ENCODE measurements at places on chromosomes 12 and 14.

DNA sequence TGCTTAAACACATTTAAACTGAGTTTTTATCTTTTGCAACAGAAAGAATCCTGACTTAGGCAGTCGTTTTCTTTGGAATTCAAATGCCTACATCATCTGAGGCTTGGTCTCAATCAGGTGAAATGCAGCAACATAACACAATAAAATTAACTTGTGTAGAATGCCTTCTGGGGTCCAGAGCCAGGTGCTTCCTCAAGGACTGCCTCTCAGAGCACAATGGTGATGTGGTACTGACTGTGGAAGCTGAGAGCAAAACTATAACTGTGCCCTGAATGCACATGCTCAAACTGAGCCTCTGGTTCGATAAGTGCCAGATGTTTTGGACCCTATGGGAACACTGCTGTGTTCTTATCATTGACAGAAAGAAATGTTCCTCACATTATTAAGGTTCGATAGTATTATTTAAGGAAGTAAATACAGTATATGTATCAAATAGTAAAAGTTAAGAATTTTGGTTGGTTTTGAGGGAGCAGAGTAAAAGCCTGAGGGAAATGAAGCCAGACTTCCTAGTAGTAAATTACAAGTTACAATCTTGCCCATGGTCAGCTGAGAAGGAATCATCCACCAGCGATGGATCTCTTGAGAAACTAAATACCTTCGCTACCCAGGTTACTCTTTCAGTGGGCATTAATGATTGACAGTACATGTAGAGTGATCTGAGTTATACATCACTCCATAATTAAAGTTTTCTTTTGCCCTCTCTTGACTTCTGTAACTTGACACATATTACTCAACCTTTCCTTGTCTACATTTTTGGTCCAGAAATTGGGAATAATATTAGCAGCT is 122.9 kb upstream of the ATP2B1 start:
- no peak for DNase-seq

GRCh38 chr12:71546322-71546861 is 106.8 kb downstream of the LGR5 start:
- DNase-seq = no peak

DNA sequence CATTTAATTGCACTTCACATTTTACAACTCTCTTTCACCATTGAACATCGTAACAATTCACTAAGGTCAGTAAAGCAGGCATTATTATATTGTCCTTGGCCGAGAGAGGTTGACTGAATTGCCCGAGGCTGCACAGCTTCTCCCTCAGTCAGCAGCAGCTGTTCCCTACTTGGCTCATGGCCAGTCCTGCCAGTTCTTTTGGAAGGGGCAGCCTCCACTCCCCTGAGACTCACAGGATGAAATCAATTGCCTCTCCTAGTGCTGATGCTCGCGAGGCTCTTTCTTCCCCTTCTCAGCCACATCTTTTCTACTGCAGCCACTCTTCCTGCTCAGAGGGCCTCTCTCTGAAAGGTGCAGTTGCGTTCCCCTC is 79.9 kb upstream of the KCNA1 start:
- DNase-seq = peak; percentile 42

GRCh38 chr14:59464486-59465315 is 479 bp downstream of the GPR135 start:
- peak; percentile 81 for DNase-seq

DNA sequence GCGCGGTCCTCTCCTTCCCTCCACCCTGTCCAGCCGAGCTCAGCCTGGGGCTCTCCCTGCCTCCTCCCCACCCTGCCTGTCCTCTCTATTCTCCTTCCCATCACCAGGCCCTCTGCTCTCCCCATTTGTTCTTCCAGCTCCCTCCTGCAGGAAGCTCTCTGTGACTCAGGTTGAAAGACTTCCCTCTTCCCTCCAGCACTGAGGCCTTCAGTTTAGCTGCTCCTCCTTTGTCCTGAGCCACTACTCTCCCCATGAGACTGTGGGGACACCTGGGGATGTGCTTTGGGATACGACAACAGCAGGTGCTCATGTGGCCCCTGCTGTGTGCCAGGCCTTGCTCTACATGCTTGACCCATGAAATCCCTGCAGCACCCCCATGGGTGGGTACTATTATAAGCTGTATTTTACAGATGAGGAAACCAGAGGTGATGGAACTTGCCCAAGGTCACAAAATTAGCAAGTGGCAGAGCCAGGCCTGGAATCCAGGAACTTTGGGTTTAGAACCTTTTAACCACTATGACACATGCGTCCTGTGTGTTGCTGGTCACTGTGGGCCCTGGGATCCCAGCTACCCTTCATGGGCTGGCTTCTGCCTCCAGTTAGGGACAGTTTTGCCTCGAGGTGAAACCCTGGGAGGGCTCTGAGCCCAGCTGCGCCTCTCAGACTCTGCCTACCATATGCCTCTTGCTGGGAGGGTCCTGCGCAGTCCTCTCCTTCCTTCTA is 5.5 kb downstream of the KRT80 start:
- DNase-seq = no peak

- peak; percentile 71 for DNase-seq
Measured at GRCh38 chr14:103606963-103607668, 21.9 kb upstream of the KLC1 start.

- no peak for DNase-seq
Measured at GRCh38 chr14:56603648-56604047, 24.1 kb downstream of the TMEM260 start.

- no peak for DNase-seq
Measured at GRCh38 chr14:99158646-99159165, 113.3 kb downstream of the BCL11B start.

DNA sequence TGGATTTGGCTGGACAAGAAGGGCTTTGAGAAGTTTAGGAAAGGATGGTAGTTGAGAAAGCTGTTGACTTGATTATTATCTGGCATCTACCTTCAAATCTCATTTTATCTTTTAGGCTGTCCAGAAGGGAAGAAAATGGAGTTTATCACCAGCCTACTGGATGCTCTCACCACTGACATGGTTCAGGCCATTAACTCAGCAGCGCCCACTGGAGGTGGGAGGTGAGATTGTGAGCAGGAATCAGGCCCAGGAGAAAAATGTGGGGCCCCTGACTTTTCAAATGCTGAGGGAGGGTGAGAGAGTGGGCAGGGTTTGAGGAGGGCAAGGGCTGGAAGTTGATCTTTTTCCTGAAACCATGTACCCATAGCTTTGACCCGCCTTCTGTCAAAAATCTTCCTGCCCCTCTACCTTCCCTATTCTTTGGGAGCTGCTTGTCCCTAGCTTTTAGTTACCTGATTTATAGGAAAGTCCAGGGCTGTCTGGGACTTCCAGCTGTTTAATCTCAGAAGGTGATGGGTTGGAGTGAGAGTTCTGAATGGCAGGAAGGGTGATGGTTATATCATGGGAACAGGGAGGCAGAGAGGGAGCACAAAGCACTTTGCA is 134.2 kb downstream of the SMOC1 start:
- peak; percentile 66 for DNase-seq

DNA sequence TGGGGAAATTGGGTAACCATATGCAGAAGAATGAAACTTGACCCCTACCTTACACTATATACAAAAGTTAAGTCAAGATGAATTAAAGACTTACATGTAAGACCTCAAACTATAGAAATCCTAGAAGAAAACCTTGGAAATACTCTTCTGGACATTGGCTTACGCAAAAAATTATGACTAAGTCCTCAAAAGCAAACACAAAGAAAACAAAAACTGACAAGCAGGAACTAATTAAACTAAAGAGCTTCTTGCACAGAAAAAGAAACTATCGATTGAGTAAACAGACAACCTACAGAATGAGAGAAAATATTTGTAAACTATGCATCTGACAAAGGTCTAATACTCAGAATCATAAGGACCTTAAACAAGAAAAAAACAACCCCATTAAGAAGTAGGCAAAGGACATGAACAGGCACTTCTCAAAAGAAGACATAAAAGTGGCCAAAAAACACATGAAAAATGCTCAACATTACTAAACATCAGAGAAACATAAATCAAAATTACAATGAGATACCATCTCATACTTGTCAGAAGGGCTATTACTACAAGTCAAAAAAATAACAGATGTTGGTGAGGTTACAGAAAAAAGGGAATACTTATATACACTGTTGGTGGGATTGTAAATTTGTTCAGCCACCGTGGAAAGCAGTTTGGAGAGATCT is 37.0 kb upstream of the CFAP54 start:
- DNase-seq = no peak

DNA sequence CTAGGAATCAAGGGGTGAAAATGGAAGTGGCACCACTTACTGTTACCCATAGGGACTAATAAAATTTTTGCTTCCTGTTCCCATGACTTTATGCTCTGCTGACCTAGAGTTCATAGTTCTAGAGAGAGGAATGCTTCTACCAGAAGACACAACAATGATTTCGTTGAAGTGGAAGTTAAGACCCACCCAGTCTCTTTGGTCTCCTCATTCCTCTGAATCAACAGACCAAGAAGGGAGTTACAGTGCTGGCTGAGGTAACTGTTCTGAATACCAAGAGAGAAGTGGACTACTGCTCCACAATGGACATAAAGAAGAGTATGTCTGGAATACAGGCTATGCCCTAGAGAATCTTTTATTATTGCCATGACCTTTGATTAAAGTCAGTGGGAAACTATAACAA is 23.5 kb upstream of the DYRK2 start:
- DNase-seq = no peak

- no peak for DNase-seq
Measured at GRCh38 chr12:104673696-104674482, 217.1 kb downstream of the CHST11 start.

DNA sequence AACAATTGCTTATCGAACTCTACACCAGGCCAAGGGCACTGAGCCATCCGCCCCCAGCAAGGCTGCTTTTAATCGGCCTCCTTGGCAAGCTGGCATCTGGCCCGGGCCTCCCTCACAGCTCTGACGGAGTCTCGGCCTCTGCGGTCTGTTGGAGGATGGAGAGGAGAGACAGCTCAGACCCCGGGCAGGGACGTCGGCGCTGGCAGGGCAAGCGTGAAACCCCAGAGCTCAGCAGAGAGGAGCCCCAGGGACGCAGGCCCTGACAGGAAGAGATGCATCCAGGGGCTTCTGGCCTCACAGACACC is 17.5 kb downstream of the CAMKK2 start:
- DNase-seq = no peak

- DNase-seq = no peak
Measured at GRCh38 chr14:75967866-75968265, 13.9 kb downstream of the TGFB3 start.

- DNase-seq = no peak
Measured at GRCh38 chr12:108516511-108517275, 1.6 kb downstream of the FICD start.

- no peak for DNase-seq
Measured at GRCh38 chr12:84969226-84969625, 56.6 kb upstream of the SLC6A15 start.

DNA sequence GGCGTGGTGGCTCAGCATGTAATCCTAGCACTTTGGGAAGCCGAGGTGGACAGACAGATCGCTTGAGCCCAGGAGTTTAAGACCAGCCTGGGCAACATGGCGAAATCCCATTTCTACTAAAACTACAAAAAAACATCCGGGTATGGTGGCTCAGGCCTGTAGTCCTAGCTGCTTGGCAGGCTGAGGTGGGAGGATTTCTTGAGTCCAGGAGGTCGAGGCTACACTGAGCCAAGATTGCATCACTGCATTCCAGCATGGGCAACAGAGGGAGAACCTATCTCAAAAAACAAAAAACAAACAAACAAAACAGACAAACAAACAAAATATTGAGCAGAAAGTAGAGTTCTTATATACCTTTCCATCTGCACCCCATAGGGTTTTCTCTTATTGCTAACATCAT is 9.0 kb upstream of the SLC25A21 start:
- no peak for DNase-seq

- DNase-seq = no peak
Measured at GRCh38 chr14:101336183-101336582, 225.1 kb upstream of the DIO3 start.

GRCh38 chr12:105576261-105576660 is 245.8 kb downstream of the C12orf75 start:
- DNase-seq = no peak

- no peak for DNase-seq
Measured at GRCh38 chr12:115521771-115522409, 755.6 kb downstream of the MED13L start.

DNA sequence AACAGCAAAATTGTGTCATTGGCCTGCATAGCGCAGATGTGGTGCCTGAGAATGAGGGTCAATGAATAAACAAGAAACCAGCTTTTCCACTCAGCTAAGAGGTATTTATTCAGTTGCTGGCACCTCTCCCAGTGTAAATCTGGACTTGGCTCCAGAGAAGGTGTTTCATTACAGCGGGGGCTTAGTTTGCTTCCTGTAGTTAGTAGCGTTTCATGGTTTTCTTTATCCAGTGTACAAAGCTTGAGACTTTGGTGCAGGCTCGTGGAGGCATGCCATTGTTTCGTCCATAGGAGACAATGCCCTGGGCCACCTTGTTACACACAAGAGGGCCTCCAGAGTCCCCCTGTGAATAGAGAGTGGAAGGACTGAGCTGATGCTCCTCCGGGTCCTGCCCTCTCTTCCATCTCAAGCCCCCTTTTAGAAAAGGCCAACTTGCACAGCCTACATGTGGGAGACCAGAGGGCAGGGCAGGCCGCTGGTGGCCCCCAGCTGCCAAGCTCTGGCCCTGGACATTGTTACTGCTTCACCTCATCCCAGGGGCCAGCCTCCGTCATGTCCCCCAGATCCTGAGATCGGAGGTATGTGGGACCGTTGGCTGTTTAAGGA is 3.0 kb downstream of the GZMB start:
- DNase-seq = no peak

- peak; percentile 81 for DNase-seq
Measured at GRCh38 chr12:130916241-130916911, 37.3 kb upstream of the ADGRD1 start.

GRCh38 chr12:46390304-46390703 is 17.7 kb upstream of the SLC38A2 start:
- DNase-seq = no peak

DNA sequence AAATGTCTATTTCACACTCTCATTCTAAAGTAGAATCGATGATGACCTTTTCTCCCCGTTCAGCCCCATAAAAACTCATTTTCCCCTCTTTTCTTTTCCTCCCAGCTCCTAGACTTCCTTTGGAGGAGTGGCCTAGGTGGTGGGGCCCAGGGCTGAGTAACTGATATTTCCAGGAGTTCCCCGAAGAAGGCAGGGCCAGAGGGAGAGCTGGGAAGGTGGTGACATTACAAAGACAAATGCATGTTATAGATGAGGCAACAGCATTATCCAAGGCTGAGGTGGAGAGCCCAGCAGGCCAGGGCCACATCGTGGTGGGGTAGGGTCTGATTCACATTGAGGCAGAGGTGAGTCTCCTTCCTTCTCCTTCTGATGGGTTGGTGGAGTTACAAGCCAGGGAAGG is 22.2 kb upstream of the HDAC7 start:
- no peak for DNase-seq

GRCh38 chr14:61430066-61430757 is 108.8 kb downstream of the PRKCH start:
- no peak for DNase-seq

DNA sequence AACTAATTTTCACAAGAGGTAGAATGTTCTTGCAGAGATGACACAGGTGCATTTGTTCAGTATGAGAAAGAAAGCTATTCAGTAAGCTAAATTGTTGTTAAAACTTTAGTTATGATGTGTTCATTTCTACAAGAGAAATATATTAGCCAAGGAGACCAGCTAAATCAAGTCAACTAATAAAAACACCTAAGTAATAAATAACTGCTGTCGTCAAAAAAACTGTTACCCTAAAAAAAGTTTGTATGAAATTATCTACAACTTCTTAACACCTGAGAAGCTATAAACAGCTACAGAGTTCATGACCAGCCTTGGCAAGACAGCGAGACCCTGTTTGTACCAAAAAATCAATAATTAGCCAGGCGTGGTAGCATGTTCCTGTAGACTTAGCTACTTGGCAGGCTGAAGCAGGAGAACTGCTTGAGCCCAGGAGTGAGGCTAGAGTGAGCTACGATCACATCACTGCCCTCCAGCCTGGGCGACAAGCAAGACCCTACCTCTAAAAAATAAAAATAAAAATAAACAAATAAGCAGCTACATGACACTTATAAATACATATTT is 67.6 kb upstream of the AP4S1 start:
- DNase-seq = no peak
